ENCODE measurements at places on chromosomes 7 and 10.

DNA sequence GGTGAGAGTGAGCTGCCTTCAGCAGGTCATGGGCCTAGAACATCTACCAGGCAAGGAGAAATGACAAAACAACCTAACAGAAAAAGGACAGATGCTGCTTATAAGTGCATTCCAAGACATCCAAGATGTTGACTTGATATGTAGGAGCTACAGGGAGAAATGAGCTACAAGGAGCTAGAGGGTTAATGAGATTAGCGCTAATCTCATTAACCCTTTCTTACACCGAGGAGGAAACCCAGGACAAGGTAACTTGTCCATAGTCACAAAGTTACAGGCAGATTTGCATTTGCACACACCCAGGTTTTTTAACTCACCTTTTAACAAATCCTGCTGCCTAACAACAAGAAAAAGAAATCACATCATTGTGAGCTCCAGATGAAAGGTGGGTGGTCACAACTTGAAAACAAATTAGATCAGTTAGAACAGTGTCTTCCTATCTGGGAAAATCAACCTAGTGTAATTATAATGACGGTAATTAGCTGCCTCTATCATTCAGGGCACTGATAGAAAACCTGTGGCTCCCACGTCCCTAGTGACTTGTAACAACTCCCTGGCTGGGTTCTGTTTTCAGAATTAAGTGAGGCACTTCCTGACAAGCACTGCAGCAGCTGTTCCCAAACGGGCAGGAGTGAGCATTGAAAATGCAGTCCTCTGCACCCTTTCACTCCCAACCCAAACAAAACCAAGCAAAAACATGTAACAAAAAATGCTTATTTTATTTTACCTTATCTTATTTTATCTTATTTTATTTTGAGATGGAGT lies 5.7 kb downstream of the KIAA1549 start:
- no peak for DNase-seq

GRCh38 chr10:31145986-31146385 lies 114.3 kb upstream of the ZNF438 start:
- no peak for DNase-seq

- DNase-seq, result peak; percentile 42
Observed at GRCh38 chr10:122864901-122865300, 14.5 kb downstream of the FAM24B start.

DNA sequence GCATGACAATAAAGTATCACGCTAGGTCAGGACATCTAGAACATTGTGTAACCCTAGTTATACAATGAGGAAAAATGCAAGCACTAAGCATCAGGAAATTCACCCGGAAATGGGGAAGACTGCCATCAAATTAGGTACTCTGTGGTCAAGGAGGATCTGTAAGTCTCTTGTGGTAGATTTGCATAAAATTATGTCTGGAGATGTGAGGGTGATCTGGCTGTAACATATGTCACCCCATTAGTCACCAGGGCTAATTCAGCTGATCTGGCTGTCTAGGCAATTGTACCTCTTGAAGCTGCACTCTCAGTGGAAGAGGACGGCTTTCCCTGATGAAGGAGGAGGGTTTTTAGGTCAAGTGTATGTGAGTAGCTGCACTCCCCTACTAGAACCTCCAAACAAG lies 14.8 kb downstream of the AKR1D1 start:
- DNase-seq, result no peak

- DNase-seq, result no peak
Observed at GRCh38 chr7:37508118-37508517, 59.5 kb upstream of the ELMO1 start.

DNA sequence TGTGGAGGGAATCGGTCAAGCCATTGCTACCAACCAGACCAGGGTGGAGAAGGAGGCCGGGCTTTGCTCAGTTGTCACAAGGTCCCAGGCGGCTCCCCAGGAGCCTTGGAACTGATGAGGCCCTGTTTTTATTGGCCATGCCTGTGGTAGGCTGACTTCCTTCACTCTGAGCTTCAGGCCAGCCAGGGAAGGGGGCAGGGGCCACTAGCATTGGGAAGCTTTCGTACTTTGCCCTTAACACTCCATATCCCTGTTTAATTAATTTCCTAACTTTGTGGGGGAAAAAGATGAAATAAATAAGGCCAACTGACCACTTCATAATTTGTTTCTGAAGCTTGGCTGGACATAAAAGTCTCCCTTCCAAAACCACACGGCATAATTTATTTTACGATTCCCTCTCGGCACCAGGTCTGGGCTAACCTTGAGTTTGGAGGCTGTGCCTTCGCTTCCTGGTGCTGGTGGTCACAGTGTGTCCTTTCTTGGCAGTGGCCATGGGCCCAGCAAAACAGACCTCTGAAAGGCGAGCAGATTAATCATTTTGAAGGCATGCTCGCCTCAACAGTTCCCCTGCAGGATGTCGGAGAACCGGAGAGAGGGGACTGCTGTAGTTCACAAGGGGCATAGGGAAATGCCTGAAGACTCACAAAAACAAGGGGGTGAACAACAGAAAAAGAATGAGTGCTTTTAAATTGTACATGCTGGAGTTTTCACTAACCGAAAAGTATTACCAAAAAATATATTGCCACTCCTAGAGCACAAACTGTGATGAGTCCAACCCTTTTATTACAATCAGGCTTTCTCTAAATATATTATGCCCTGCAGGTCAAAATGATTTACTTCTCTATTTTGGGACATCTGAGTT lies 966.0 kb downstream of the LRMDA start:
- peak; percentile 34 for DNase-seq

DNA sequence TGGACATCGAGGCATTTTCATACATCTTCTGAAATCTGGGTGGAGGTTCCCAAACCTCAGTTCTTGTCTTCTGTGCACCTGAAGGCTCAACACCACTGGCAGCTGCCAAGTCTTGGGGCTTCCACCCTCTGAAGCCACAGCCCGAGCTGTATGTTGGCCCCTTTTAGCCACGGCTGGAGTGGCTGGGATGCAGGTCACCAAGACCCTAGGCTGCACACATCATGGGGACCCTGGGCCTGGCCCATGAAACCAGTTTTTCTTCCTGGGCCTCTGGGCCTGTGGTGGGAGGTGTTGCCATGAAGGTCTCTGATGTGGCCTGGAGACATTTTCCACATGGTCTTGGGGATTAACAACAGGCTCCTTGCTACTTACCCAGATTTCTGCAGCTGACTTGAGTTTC lies 62.1 kb downstream of the INPP5A start:
- DNase-seq, result no peak

GRCh38 chr7:1040790-1041189 lies 3.6 kb upstream of the GPR146 start:
- DNase-seq, result peak; percentile 60

DNA sequence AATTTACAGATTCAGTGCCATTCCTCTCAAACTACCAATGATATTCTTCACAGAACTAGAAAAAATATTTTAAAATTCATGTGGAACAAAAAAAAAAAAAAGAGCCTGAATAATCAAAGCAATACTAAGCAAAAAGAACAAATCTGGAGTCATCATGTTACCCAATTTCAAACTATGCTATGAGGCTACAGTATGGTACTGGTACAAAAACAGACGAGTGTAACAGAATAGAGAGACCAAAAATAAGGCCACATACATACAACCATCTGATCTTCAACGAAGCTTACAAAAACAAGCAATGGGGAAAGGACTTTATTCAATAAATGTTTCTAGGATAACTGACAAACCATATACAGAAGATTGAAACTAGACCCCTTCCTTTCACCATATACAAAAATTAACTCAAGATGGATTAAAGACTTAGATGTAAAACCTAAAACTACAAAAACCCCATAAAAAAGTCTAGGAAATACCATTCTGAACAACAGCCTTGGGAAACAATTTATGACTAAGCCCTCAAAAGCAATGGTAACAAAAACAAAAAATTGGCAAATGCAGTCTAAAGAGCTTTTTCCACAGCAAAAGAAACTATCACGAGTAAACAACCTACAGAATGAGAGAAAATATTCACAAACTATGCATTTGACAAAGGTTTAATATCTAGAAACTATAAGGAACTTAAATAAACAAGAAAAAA lies 207.7 kb downstream of the PTN start:
- DNase-seq, result no peak

GRCh38 chr7:37150856-37151255 lies 297.8 kb downstream of the ELMO1 start:
- no peak for DNase-seq

- no peak for DNase-seq
Observed at GRCh38 chr7:90593205-90593604, 2.9 kb upstream of the CDK14 start.

DNA sequence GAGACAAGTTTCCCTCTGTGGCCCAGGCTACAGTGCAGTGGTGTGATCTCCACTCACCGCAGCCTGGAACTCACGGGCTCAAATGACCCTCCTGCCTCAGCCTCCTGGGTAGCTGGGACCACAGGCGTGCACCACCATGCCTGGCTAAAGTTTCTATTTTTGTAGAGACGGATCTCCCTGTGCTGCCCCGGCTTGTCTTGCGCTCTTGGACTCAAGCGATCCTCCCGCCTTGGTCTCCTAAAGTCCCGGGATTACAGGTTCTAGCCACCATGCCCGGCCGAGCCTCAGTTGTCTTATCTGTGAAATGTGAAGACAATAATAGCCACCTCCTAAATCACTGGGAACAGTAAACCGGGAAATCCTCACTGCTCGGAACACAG lies 88.1 kb downstream of the FOXL3 start:
- DNase-seq, result no peak

- no peak for DNase-seq
Observed at GRCh38 chr7:137403353-137403695, 59.8 kb upstream of the PTN start.

DNA sequence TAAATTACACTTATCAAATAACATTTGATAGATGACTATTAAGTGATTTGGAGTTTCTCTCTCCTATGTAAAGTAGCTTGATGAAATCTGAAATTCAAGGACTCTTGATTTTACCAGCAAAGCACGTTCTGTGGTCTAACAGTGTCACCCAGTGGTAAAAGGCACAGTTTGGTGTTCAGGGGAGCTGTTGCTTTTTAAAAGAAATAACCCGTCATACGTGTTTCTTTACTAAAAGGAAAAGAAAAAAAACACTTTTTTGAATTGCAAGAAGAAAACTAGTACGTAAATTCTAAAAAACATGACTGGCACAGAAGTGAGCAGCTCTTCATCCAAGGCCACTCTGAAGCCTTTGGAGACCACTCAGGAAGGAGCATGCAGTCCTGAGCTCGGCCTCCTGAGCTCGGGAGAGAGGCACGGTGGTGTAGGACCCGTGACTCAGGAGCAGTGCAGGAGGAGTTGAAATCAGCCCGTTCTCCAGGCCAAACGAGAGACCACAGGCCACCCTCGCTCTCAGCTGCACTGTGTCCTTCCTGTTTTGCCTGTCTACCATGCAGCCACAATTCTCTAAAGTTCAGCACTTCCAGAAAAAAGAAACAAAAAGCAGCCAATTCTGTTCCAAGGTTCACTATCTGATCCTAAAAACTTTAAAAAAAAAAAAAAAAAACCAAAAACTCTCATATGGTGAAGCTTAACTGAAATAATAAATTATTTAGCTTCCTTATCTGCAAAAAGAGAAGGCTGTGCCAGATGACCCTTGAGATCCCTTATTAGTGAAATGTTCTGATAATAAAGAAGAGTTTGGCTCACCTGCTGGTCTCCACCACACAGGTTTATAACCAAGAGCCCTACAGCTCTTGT lies 212.6 kb upstream of the FRMD4A start:
- DNase-seq, result peak; percentile 21

DNA sequence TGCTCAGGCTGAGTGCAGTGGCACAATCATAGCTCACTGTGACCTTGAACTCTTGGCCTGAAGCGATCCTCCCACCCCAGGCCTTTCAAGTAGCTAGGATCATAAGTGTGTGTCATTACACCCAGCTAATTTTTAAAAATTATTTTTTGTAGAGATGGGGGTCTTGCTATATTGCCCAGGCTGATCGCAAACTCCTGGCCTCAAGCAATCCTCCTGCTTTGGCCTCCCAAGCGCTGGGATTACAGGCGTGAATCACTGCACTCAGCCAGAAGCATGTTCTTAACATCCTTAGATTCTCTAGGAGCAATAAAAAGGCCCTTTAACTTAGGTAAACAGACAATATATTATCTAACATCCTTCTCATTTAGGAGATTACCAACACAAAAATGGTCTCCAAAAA lies 38.3 kb upstream of the EFCAB10 start:
- no peak for DNase-seq

DNA sequence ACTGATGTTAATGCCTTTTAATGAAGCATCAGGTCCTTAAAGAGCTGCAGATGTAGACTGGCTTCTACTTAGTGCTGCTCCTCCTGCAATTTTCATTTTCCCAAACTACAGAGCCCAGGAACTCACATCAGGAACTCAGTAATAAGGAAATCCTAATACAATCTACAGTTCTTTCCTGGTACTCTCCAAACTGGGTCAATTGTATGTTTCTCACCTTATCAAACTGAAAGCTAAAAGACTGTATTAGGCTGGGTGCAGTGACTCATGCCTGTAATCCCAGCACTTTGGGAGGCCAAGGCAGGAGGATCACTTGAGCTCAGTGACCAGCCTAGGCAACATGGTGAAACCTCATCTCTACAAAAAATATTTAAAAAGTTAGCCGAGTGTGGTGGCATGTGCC lies 54.4 kb upstream of the DNAJB12 start:
- no peak for DNase-seq

DNA sequence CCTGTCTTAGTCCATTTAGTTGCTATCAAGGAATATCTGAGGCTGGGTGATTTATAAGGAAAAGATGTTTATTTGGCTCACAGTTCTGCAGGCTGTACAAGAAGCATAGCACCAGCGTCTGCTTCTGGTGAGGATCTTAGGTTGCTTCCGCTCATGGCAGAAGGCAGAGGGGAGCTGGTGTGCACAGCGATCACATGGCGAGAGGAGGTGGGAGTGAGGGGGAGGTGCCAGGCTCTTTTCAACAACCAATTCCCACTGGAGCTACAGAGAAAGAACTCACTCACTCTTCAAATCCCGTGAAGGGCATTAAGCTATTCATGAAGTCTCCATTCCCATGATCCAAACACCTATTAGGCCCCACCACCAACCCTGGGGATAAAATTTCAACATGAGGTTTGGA lies 371.6 kb downstream of the SH2D4B start:
- no peak for DNase-seq

DNA sequence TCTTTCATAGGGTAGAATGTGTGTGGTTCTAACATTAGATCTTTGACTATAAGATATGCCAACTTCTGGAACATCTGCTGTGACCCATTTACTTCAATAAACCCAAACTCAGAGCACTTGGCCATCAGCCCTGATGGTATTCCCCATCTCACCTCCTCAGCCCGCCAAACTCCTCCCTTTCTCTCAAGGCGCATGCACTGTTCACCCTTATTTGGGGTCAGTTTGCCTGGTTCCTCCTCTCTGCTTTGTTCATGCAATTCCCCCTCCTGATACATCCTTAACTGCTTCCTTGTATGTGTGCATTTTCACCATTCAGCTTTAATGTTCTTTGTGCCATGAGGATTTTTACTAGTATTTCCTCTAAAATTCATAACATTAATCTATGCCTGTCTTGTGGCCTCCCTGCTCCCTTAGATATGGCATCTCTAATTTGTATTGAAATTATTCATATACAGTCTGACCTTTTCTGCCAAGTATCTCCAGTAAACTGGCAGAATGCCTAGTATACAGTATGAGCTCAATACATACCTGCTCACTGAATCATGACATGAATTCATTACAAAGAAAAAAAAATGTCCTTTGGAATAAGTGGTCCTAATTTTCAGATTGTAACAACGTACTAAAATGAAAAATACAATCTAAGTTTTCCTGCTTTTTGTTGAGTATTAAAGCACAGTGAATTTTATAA lies 336.8 kb upstream of the IGFBP3 start:
- peak; percentile 36 for DNase-seq

- no peak for DNase-seq
Observed at GRCh38 chr10:100109670-100110069, 28.0 kb upstream of the CPN1 start.
